ENCODE measurements at places on chromosomes 7 and 10.

GRCh38 chr10:19815036-19815730, 1.0 kb upstream of the PLXDC2 start:
- no peak for DNase-seq

DNA sequence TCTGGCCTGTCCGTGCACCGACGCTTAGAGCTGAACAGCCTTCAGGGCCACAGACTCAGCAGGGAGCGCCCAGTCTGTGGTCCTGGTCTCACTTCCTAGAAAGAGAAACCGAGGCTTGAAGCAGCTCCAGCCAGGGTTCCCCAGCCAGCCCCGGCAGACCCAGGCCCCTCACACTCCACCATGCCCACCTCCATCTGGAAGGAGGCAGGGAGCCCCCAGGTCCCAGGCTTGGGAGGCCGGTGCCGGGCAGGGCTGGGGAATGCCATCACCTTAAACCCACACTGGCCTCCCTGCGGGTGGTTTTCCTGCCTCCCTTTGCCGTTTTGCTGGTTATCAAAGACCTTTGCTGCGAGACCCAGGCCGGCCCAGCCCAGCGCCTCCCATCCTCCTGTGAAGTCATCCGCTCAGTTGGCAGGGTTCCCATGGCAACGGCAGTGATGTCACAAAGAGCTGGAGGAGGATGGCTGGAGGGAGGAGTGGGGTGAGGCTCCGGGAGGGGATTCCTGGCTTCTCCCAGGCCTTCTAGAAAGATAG, 24.0 kb downstream of the ELFN1 start:
- no peak for DNase-seq

GRCh38 chr10:76080991-76081390, 649.6 kb downstream of the LRMDA start:
- no peak for DNase-seq

DNA sequence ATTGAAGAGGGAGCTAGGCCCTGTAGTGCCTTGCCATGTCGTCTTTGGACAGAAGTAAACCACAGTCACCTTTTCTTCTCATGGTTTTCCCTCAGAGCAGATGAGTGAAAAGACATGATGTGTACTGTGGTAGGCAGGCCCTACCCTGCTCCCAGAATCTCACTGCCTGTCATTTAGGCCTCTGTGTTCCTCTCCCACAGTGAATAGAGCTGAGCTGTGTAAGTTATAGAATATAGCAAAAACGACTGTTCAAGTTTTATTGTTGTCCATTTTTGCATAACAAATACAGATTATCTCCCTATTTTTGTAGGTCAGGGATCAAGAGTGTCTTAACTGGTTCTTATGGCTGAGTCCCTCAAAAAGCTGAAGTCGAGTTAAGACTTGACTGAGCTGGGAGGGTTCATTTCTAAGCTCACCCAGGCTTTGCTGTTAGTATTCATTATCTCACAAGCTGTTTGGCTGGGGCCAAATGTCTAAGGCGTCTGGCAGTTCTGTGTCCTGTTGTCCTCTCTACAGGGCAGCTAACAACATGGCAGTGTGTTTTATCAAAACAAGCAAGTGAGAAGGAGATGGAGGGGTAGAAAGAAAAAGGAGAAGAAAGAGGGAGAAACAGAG, 780.9 kb upstream of the POM121L12 start:
- no peak for DNase-seq

DNA sequence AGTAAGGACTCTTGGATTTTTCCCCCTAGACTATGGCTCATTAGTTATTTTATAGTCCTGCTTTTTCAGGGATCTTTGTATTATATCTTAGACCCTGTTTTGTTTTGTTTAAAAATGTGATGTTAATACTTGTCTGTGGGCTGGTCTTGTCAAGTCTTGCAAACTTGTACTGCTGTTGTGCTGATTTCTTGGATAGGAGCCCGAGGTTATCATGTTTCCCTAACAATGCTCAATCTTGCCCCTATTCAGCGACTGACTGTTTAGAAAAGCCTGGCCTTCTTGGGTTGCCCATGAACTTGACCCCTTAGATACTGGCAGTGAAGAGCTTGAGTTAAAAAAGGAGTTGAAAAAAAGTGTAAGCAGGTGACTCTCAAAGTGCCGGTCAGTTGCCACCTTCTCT, 115.7 kb downstream of the KIAA1217 start:
- no peak for DNase-seq

GRCh38 chr10:9149134-9149533, 1094.6 kb downstream of the GATA3 start:
- DNase-seq = no peak

All from stimulated activated CD8-positive, alpha-beta memory T cell treated with anti-CD3 and anti-CD28 coated beads, Interleukin-15, amount 100 ng/mL, for 48 hours (primary cell).